Chondrocyte (in vitro differentiated cells): ENCODE measurements at places on chromosomes 7 and 10. TPM values are rescaled to one million over a fixed set of nuclear protein-coding genes. Genes with fewer than 3 reads are reported as not detected.

The MXI1 gene
- total RNA-seq: 17.0 to 30.2 TPM (median 26.8 TPM) in 3 replicates

- DNase-seq: no peak
These were observed 69.5 kb downstream of the ADAM22 start for GRCh38 chr7:88003581-88003980.

DNA sequence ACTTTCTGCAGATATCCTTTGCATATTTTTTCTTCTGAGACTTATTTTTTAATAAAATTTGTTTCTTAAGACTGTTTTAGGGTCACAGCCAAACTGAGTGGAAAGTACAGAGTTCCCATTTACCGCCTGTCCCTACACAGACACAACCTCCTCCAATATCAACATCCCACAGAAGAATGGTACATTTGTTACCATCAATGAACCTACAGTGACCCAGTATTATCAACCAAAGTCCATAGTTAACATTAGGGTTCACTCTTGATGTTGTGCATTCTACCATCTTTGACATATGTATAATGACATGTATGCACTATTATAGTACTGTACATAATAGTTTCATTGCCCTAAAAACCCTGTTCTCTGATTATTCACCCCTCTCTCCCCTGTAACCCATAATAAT is 14.6 kb upstream of the REEP3 start:
- DNase-seq: no peak

DNA sequence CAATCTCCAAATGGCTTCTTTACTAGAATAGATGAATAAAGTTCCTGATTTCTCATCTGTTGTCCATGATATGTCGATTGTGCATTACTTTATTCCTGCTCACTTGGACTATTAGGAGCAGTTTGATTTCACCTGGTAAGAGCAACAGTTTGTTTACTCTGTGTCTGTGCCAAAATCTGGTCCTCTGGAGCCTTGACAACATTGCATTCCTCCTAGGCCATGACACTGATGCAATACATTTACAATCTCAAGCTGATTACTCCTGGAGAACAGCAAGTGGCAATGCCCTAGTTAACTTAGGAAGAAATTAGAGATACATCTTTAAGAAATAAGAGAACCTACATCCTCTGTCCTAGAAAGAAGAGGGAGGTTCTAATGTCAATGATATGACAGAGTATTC is 71.8 kb downstream of the SGCE start:
- no peak for DNase-seq

GRCh38 chr10:35435824-35436223 is 99.5 kb downstream of the CCNY start:
- no peak for DNase-seq
